ENCODE measurements at places on chromosomes 11 and 22.

DNA sequence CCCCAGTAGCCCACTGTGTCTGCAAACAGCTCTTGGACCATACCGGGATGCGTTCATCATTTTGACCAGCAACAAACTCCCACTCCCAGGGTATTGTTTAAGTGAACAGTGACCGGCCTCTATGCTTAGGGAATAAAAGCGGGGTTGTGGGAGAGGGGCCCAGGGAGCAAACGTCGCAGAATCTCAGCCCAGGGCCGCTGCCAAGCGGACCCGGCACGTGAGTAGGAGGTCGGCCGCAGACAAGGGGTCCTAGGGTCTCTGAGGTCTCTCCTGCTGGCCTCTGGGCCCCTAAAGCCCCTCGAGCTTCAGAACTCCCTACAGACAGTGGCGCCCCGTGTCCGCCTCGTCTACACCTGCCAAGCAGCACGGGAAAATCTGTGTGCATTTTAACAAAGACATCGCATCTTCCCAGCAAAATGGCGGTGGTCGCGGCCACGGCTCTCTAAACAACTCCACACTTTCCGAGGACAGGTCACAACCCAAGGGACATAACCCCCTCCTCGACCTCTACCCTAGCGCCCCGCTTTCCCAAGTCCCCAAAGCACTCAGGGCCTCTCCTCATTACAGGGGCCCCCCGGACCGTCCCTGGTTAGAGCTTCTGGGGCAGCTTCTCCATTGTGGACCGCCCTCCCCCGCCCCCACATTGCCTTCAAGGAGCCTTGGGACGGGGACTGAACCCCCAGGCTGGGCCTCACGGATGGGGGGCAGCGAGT lies 3.9 kb upstream of the GCAT start:
- DNase-seq: no peak

DNA sequence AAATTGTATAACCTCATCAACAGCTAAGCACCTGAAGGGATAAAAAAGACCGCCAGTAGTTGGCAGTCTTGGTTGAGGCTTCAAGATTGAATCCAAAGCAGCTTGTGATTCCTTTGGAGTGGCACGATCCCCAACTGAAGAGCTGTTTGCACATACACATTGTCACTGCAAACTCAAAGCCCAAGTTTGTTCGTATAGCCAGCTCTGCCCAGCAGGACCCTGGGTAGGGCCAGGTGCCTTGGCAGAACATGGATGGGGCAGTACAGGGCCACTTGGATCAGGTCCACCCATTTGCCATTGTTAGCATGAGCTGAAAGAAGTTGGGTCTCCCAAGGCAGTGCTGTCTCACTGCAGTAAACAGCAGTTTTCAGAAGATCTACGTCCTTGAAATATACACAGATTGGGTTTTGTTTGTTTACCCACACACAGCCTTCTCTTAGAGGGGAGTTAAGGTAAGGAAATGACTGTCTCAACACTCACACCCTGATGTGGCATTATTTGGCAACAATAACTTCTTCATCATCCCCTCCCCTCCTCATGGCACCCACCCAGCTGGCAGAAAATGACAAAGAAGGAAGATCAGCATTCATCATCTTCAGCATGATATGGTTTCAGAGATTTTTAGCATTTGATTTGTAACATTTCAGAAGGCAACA lies 132.9 kb downstream of the COMMD9 start:
- no peak for DNase-seq

GRCh38 chr11:1918436-1919315 lies 827 bp upstream of the TNNT3 start:
- DNase-seq: peak; percentile 44

- peak; percentile 73 for DNase-seq
Measured at GRCh38 chr11:74311352-74311926, at the start of gene P4HA3. TSS of gene P4HA3 (minus strand) at chr11:74311640. CDS start at chr11:74311611, 29 bp downstream.

DNA sequence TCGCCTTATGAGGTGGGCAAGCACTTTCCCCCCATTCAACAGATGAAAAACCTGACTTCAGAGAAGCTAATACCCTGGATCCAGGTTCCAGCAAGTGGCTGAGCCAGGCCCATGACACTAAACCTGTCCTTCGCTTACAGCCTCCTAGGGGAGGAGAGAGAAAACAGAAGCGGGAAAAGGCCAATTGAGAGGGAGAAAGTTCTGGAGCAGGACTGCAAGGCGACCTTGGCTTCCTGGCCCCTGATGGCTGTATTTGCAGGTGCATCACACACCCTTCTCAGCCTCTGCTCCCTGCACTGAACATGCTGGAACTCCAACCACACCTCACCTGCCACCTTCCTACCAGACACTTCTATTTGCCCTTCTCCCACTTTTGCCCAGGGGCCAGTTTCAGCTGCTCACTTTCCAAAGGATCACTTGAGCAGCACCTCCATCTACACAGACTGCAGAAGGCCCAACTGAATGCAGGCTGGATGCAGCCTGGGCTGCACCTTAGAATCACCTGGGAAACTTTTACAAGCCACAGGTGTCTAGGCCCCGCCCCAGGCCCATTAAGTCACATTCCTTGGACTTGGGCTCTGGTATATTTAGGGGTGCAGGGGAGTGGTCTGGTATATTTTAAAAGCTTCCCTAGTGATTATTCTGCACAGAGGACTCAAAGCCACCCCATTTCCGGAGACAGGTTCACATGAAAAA lies 14.3 kb upstream of the ADA2 start:
- DNase-seq: no peak
